ENCODE measurements at places on chromosomes 6 and 20.

DNA sequence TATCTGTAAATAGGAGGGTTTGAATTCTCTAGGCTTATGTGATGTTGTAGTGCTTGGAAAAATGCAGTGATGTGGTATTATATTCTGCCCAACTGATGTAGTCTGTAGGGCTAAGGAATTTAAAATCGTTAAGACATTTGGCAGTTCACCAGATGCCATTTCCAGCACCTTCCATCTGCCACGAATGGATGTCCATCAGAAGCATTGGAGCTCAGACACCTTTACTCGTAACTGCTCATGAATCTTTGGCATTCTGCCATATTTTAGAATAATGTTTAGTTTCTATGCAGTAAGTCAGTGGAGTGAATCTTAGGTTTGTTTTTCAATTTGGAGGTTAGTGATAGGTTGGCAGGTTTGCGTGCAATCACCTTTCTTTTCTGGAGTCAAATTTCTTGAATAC lies 2.4 kb upstream of the SYTL3 start:
- H3K36me3 ChIP-seq, result no peaks in the 10 kb centered on the region
- no peaks in the 10 kb centered on the region for H3K27me3 ChIP-seq
- no peak overlapping the region for H3K4me3 ChIP-seq
- DNase-seq, result no peak
- no peak overlapping the region for H3K27ac ChIP-seq

GRCh38 chr6:94213226-94213625 lies 793.9 kb upstream of the EPHA7 start:
- no peaks in the 10 kb centered on the region for H3K27me3 ChIP-seq
- H3K27ac ChIP-seq, result no peak overlapping the region
- H3K4me1 ChIP-seq, result no peaks in the 10 kb centered on the region
- no peaks in the 10 kb centered on the region for H3K36me3 ChIP-seq

DNA sequence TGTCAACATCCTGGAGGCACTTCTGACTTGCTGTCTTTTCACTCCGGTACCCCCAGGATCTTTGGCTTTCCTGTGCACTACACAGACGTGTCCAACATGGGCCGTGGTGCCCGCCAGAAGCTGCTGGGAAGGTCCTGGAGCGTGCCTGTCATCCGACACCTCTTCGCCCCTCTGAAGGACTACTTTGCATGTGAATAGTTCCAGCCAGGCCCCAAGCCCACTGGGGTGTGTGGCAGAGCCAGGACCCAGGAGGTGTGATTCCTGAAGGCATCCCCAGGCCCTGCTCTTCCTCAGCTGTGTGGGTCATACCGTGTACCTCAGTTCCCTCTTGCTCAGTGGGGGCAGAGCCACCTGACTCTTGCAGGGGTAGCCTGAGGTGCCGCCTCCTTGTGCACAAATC lies 12.0 kb upstream of the MAPRE1 start:
- H3K27me3 ChIP-seq, result no peaks in the 10 kb centered on the region
- H3K27ac ChIP-seq, result no peak overlapping the region
- no peaks in the 10 kb centered on the region for H3K36me3 ChIP-seq

DNA sequence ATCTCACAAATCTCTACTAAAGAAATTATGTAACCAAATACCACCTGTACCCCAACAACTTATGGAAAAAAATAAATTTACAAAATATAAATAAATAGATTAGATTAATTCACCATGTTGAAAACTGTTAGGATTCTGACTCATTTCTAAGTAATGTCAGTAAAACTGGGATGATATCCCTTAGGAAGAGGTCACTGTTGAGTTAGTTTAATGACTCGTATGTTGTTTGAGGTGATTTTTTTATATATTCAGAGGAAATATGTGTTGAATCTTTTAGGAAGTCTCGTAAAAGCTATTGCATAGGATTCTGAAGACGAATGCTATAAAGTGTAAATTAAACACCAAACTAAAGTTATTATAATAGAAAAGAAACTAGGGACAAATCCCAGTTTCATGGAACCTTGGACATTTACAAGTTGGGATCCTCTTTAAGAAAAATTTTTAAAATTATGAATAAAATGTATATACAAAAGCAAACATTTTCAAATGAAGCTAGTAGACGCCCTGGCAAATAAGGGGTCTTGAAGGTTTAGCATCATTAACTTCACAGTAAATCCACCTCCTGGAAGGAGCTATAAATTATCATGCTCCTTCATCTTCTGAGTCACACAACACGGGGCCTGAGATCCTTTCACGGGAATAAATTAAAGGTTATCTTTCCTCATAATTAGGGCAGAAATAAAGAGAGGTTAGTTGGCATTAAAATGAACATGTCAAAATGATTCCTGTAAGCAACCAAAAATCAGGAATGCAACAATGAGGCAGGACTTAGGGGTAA lies 37.0 kb upstream of the POU3F2 start:
- H3K4me3 ChIP-seq, result no peak overlapping the region
- H3K27me3 ChIP-seq, result no peaks in the 10 kb centered on the region
- no peak for DNase-seq
- no peaks in the 10 kb centered on the region for H3K36me3 ChIP-seq
- no peak overlapping the region for H3K27ac ChIP-seq
